ENCODE measurements at places on chromosomes 5 and 9.
A peak's percentile ranks its signal among the peaks of the same experiment; 100 is the strongest.

- H3K27ac ChIP-seq, result no peak overlapping the region
- no peak for DNase-seq
- no peak overlapping the region for H3K4me3 ChIP-seq
- peaks cover 29% of the 10 kb centered on the region for H3K4me1 ChIP-seq
- no peaks in the 10 kb centered on the region for H3K27me3 ChIP-seq
Observed at GRCh38 chr9:120726484-120726883, 12.2 kb upstream of the MEGF9 start.

DNA sequence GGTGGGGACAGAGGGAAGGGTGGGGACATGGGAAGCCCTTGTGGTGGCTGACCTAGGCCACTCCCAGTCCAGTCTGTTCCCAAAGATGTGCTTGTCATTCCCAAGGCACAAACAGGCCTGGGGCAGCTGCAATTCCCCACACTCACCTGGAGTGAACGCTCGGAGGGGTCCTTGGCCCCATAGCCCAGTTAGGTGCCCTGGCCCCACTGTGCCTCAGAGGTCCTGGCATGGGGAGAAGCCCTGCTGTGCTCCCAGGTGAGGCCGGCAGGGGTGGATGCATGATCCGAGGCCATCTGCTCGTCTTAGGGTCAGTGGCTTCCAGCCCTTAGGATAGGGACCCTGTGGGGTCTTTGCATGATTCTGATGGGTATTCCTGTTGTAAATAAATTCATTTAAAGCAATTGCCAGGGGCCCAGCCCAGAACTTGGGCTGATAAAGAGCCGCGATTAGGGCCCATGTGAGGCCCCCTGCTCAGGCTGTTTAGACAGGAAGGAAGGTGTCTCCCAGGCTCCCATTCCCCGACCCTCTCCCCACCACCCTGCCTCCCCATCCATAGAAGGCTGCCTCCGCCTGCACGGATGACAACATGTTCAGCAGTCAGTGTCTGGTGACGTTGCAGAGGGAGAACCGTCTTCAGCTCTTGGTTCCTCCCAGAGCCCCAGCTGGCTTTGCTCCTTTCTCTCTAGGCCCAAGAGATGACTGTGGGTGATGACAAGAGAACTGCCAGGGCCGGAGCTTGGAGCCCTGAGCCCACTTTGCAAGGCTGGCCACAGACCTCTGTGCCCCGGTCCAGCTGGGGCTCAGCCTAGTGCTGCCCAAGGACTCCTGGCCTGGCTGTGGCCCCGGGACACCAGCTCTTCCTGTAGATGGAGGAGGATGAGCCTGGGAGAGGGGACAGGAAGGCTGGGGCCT lies 28.4 kb upstream of the IRX4 start:
- no peak overlapping the region for H3K4me3 ChIP-seq
- no peak for DNase-seq
- H3K36me3 ChIP-seq, result 0 out of 2 replicates have a peak, but pooled peaks cover 4% of the 10 kb centered on the region
- no peak overlapping the region for H3K27ac ChIP-seq
- peaks cover 19% of the 10 kb centered on the region for H3K27me3 ChIP-seq
- H3K4me1 ChIP-seq, result no peaks in the 10 kb centered on the region

- DNase-seq, result no peak
- no peaks in the 10 kb centered on the region for H3K36me3 ChIP-seq
- no peak overlapping the region for H3K27ac ChIP-seq
- no peak overlapping the region for H3K4me3 ChIP-seq
Observed at GRCh38 chr9:130920762-130921299, 18.2 kb downstream of the FIBCD1 start.

- peaks cover 49% of the 10 kb centered on the region for H3K4me1 ChIP-seq
- H3K36me3 ChIP-seq, result peaks cover 7% of the 10 kb centered on the region
- DNase-seq, result no peak
- H3K4me3 ChIP-seq, result no peak overlapping the region
Observed at GRCh38 chr5:123720955-123721354, 209.0 kb downstream of the CSNK1G3 start.

GRCh38 chr5:90169078-90169477 lies 240.5 kb downstream of the CETN3 start:
- no peak for DNase-seq
- H3K4me3 ChIP-seq, result no peak overlapping the region
- H3K4me1 ChIP-seq, result no peaks in the 10 kb centered on the region
- H3K27me3 ChIP-seq, result peaks cover 1% of the 10 kb centered on the region
- H3K27ac ChIP-seq, result no peak overlapping the region

DNA sequence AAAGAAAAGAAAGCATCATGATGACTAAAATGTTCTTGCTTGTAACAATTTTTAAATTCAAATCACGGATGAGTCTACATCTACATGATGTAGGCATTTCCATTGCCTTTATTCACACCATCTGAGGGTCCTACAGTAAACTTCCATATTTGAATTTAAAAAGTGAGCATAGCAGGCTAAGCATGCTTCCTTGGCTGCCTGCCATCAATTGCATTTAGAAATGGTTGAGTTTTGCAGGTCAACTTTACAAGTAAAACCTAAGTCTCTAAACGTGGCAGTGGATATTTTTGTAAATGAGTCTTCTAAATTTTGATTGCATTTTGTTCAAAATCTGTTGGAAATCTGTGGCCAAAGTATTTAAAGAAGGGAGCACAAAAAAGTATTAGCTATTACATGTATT lies 136.5 kb upstream of the PTCH1 start:
- H3K4me3 ChIP-seq, result no peak overlapping the region
- H3K4me1 ChIP-seq, result peaks cover 13% of the 10 kb centered on the region
- peaks cover 8% of the 10 kb centered on the region for H3K27me3 ChIP-seq

DNA sequence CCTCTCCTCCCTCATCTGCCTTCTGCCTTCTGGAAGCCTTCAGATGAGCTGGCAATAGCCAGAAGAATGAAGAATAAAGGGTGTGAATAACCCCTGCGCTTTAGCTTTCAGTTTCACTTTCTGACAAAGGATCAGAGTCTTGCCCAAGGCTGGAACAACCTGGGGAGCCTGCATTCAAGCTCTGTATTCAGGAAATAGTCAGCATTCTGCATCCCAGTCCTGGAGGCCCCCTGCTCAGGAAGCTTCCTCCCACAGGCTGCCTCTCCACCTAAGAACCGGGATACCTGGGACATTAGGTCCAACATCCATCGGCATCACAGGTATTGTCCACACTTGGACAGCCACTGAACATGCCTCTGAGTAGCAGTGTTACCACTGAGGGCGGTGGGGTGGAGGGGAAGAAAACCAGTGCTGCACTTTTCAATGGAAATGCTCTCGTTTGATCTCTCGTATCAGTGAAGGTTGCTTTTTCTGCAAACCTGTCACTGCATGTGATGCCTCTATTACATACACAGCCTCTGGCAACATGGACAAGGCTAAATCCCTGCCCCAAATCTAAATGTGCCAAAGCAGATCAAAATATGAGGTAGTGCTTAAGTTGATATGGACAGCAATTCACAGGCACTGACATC lies 39.8 kb upstream of the ACO1 start:
- H3K27me3 ChIP-seq, result 0 out of 2 replicates have a peak, but pooled peaks cover 2% of the 10 kb centered on the region
- no peaks in the 10 kb centered on the region for H3K36me3 ChIP-seq
- peak overlapping the region; percentile 17 for H3K4me3 ChIP-seq
- H3K27ac ChIP-seq, result no peak overlapping the region
- 0 out of 2 replicates have a peak, but pooled peaks cover 6% of the 10 kb centered on the region for H3K4me1 ChIP-seq

GRCh38 chr5:132825033-132825833 lies 5.2 kb downstream of the SHROOM1 start:
- H3K27ac ChIP-seq, result no peak overlapping the region
- no peak for DNase-seq
- peaks cover 3% of the 10 kb centered on the region for H3K27me3 ChIP-seq
- H3K4me3 ChIP-seq, result no peak overlapping the region
- H3K4me1 ChIP-seq, result peaks cover 10% of the 10 kb centered on the region

All from HFFc6 (cell line).